ENCODE measurements at places on chromosomes 7 and 10.

GRCh38 chr7:3861941-3862340 lies 560.9 kb downstream of the SDK1 start:
- no peak for DNase-seq

GRCh38 chr7:27111751-27112277 lies 9.3 kb upstream of the HOXA2 start:
- DNase-seq, result no peak

- no peak for DNase-seq
Measured at GRCh38 chr10:11209830-11210181, 192.1 kb downstream of the CELF2 start.

- DNase-seq, result no peak
Measured at GRCh38 chr10:123893651-123894050, 2.0 kb upstream of the CPXM2 start.

- no peak for DNase-seq
Measured at GRCh38 chr7:47572939-47573757, 8.8 kb downstream of the TNS3 start.

GRCh38 chr7:97982647-97983046 lies 7.3 kb downstream of the OCM2 start:
- peak; percentile 3 for DNase-seq

- no peak for DNase-seq
Measured at GRCh38 chr7:19465861-19466260, 243.0 kb downstream of the POLR1F start.

Measured in NCI-H1105 treated with DMSO at 0.1 percent for 48 hours (cell line).